ENCODE measurements at places on chromosomes 5 and 9.

- DNase-seq: no peak
These were observed 10.8 kb downstream of the GABRB2 start for GRCh38 chr5:161535762-161536161.

- no peak for DNase-seq
These were observed 22.4 kb downstream of the DDX31 start for GRCh38 chr9:132647355-132647754.

DNA sequence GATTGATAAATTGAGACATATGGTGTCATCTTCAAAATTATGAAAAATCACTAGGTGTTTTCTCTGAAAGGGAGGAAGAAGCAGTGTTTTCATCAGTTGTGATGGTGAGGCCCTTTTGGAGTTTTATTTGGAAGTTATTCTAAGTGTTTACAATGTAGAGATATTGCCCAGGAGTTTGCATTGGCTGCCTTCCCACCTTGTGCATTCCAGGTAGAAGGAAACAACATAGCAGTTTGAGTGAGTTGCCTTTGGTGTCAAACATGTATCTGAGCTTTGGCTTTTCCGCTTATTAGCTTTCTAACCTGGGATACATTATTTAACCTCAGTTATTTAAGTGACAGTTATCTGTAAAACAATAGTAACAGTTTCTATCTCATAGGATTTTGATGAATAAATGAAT lies 122.5 kb downstream of the SCAMP1 start:
- no peak for DNase-seq

DNA sequence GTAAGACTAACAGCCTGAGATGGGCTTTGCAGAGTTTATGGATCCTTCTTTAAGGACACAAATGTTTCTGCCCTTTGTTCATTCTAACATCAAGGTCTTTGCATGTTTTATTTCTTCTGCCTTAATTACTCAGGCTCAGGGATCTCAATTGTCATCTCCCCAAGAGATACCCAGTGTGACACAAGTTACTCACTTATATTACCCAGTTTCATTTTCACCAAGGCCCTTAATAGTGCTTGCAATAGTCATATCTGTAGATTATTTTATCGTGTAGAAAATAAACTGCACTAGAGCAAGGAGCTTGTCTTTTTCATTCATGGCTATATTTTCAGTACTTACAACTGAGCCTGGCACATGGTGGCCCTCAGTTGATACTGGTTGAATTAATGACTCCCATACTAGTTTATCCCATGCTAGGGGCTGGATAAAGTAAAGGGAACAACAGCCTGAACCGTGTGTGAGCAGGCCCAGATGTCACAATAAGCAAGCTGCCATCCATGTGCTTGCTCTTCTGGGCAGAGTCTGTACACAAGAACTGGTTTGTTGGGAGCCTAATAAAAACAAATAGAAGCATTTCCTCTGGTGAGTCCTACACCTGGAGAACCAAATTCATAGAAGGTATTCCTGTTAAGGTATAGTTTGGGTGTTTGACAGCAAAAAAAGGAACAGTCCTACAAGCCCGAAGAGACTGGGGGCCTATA lies 112.5 kb upstream of the CD180 start:
- no peak for DNase-seq

GRCh38 chr5:113217619-113218184 lies 217.1 kb downstream of the TSSK1B start:
- no peak for DNase-seq

DNA sequence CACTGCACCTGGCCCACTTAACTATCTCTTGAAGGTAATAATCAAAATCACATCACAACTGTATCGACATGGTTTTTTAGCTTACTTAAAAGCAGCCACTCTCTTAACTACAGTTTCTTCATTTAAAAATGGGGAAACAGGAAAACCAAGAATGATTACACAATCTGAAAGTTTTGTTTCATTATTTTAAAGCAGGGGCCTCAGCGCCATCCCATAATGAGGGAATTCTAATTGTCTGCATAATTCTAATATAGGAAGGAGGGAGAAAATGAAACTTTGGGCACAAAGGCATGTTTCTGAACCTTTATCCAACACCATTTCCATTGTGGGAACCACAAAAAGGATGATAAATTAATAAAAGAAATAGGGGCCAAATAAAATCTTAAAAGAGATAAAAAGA lies 7.6 kb downstream of the HACD4 start:
- DNase-seq: no peak

- no peak for DNase-seq
These were observed 34.6 kb upstream of the NEK6 start for GRCh38 chr9:124222918-124223720.

DNA sequence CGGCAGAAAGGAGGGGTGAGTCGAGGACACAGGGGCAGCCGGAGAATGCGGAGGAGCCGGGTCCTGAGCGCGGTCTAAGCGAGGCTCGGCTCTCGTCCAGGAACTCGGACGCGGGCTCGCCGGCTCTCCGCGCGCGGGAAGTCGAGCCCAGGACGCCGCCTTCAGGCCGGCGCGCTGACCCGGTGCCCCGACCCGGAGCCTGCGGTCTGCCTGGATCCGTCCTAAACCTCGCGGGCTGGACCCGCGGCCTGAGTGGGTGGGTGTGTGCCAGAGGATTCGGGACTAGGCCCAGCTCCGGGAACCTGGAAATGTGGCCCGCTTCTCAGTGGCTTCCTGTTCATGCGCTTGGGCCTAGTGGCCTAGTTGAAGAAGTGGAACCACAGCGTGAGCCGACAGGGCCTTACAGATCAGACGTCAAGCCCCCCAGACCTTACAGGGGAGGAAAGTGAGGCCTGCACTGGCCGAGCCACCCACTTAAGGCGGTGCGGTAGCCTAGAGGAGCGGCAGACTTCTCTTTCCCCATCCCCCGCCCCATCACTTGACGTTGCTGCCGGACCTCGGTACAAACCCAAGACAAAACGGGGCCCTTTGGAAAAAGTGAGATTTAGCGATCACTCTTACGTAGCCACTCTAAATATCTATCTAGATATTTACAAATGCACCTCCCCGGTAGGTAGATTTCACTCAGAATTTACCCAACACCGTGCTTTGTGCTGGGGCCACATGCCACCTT lies 1.2 kb downstream of the CDKN2B-AS1 start:
- DNase-seq: no peak

Measured in stimulated activated CD4-positive, alpha-beta T cell treated with anti-CD3 and anti-CD28 coated beads, Interleukin-1b, Interleukin-23, amount 100 ng/mL, for 1 hour (primary cell).